M059J (cell line): ENCODE measurements at places on chromosomes 1 and 21.

GRCh38 chr1:178196631-178197030, 102.7 kb downstream of the RASAL2 start:
- peak; percentile 18 for DNase-seq

DNA sequence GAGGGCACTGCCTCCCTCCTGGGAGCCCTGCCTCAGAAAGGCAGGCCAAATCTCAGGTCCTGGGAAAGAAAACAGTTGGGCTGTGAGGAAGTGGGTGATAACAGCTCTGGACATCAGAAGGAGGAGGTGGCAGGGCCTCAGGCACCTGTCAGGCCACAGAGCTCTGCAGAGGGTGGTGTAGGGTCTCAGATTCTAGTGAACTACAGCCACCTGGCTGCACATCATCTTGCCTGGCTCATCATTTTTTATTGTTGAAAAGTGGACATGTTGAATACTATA, 15.3 kb upstream of the ZNF678 start:
- no peak for DNase-seq

GRCh38 chr21:29504751-29505321, 206.1 kb downstream of the BACH1 start:
- DNase-seq = peak; percentile 96

DNA sequence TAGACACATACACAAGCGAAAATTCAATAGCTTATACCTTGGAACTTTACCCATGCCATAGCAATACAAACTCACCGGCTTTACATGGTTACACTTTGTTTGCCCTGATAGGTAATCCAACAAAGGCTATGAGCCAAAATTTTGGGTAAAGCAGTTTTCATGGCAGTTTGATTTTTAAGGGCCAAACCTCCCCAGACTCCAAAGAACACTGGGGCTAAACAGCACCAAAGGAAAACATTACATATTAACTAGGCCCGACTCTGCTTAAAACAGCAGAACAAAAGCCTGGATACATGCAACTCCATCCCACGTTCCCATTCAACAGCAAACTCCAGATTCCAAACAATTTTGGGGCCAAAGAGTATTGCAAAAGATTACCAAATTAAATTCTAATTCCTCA, 4.4 kb upstream of the TMEM125 start:
- DNase-seq = no peak

DNA sequence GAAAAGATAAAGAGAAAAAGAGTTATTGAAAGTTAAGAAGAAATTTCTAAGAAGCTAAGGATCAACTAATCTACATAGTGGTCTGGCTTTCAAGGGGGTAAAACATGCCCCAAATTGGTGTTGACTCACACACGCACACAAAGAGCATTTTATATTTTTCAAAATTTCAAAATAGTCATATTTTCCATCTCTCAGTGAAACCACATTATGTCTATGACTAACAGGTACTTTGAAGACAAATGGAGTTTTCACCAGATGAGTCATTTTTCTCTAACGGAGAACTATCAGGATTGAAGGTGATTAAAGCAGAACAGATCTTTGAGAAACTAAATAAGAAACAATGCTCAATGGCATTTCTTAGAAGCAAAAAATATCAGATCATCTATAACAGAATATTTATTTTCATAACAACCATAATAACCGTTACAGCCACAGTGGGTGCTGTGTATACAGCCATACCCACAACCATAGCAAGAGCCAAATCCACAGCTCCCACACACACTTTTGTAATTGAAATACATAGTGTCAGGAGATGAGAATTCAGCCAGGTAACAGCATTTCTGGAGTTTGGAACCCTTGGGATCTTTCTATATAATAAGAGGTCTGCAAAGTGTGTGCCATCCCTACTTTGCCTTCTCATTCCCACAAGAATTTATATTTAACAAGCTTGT, at the start of gene KRTAP21-3:
Gene KRTAP21-3, minus strand, starts transcription at position 539 of the 671 bp plus-strand sequence. Its CDS starts 18 bp downstream, at position 521.
- peak; percentile 65 for DNase-seq

DNA sequence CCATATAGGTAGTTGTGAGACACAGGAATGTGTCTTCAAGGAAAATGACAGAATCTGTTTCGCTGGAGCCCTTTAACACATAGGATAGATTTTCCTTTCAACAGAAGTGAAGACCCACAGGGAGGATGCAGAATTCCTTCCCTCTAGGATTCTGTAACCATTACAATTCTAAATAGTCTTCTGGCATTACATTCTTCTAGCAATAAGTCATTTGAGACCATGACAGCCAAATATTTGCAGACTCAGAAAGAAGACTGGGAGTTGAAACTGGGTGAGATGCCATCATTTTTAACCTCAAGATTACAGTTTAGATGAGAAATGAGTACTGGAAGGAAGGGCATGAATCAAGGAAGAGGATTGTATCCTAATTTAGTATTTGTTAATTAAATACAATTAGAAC, 61.6 kb downstream of the ZBTB18 start:
- DNase-seq = peak; percentile 94

- DNase-seq = no peak
These were observed 159.0 kb downstream of the NPHP4 start for GRCh38 chr1:5832916-5833895.

- no peak for DNase-seq
These were observed 588.3 kb upstream of the TMPRSS15 start for GRCh38 chr21:18991846-18992245.

DNA sequence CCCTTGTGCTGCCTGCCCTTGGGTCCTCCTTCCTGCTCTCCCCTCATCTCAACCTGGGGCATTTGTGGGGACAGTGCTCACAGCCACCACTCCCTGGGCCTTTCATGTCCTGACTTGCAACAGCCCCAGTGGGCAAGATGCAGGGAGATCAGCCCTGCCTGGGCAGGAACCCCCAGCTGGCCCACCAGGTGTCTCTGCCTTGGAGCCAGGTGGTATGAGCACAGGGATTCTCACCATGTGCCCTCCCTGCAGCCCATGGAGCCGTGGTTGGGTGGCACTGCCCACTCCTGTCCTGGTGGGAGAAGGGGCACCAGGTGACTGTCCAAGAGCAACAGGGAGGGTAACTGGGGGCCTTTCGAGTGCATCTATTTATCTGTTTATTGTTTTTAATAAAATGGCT, 100.4 kb downstream of the AJAP1 start:
- no peak for DNase-seq

- no peak for DNase-seq
These were observed 81.0 kb upstream of the AKT3 start for GRCh38 chr1:243930822-243931671.

- DNase-seq = no peak
These were observed 56.0 kb upstream of the DSCAM start for GRCh38 chr21:40902993-40903392.

DNA sequence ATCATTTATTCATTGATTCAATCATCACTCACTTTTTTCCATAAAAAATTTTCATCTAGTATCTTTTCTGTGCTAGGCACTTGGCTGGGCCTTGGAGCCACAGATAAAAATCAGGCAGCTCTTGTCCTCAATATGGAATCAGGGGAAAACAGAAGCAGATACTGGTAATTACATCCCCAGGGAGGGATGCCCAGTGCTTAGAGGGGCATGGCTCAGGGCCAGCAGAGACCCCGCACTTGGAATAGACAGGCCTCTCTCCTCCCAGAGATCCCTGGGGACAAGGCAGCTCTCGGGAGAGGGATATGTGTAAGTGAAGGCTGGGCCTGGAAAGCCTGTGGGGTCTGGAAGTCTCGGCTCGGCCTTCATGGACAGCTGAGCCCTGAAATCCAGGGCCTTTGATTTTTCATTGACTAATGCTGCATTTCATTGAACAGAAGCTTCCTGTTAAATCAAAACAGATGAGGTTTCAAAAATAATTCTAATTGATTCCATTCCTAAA, 180.4 kb downstream of the FOXD2 start:
- DNase-seq = no peak

GRCh38 chr1:235511470-235512240, 7.4 kb upstream of the B3GALNT2 start:
- DNase-seq = peak; percentile 40

DNA sequence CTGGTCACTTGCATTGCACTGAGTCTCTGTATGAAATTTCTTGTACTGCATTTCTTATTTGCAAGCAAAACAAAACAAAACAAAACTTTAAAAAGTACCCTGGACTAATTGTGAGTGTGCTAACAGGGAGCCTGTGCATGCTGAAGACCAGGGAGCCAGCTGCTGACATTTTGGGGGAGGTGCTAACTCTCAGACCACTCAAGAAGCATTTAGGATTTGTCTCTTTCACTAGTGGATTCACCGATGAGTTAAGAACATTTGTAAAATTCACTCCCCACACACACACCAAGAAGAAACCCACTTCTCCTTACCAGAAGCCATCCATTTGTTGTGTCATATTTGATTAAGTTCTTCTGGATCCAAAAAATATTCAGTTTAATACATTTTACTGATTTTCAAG, 95.7 kb upstream of the C1orf105 start:
- no peak for DNase-seq

GRCh38 chr1:1540818-1541628, 599 bp upstream of the TMEM240 start:
- no peak for DNase-seq

GRCh38 chr1:167401260-167401873, 117.0 kb downstream of the CD247 start:
- DNase-seq = peak; percentile 51

- no peak for DNase-seq
These were observed 25.2 kb upstream of the LRRC8C start for GRCh38 chr1:89607586-89608318.
